ENCODE measurements at places on chromosomes 12 and 14.

GRCh38 chr12:132419631-132420246 is 70.2 kb upstream of the FBRSL1 start:
- DNase-seq, result no peak

DNA sequence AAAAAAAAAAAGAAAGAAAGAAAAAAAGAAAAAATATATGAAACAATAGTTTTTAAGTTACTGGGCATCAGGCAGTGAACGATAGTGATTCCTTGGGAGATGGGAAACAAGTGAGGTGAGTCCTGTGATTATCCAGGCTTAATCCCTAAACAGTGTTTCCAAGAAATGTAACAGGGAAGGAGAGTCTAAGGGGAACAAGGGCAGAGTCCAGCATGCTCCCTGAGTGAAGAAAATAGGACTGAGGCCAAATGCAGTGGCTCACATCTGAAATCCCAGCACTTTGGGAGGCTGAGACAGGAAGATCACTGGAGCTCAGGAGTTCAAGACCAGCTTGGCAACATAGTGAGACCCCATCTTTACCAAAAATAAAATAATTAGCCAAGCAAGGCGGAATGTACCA is 40.7 kb downstream of the R3HDM2 start:
- no peak for DNase-seq

GRCh38 chr12:121767525-121768016 is 25.9 kb downstream of the RHOF start:
- DNase-seq, result no peak

GRCh38 chr12:99381992-99382391 is 265.6 kb upstream of the GARIN6 start:
- peak; percentile 65 for DNase-seq

GRCh38 chr12:50047693-50048250 is 9.6 kb upstream of the ASIC1 start:
- no peak for DNase-seq

- DNase-seq, result no peak
Observed at GRCh38 chr14:58617619-58618018, 20.1 kb upstream of the DACT1 start.

GRCh38 chr12:49461221-49461620 is 77.6 kb upstream of the KCNH3 start:
- DNase-seq, result no peak

DNA sequence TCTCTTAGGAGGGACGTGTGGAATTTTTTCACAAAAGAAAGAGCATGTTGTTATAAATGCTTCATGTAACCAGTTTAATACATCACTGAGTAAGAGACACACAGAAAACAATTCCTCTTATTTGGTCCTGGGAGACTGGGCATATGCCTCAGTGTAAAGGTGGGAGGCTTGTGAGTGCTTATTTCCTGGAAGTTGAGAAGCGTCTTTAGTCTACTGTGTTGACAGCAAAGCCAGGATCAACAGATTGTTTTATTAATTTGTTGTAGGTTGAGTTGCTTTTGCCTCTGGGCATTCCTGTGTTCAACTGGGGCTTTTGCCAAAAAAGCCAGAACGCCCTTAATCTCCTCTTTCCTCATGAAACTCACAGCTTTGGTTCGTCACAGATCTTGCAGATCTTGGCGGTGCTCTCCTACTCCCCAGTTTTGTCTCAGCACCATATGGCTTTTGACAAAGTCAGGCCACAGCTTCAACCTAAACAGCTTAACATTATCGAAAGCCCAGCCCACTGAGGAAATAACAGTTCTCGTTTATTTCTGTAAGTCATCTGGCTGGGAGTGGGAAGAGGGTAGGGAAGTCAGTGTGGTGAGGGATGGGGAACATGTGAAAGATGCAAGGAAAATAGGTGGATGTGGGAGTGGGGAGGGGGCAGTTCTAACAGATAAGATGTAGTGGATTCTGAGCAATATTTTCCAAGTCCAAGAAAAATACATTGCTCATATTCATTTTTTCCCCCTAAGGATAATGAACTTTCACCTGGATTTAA is 227.2 kb downstream of the DACT1 start:
- no peak for DNase-seq

GRCh38 chr14:96592591-96593386 is 90.6 kb downstream of the PAPOLA start:
- peak; percentile 80 for DNase-seq

DNA sequence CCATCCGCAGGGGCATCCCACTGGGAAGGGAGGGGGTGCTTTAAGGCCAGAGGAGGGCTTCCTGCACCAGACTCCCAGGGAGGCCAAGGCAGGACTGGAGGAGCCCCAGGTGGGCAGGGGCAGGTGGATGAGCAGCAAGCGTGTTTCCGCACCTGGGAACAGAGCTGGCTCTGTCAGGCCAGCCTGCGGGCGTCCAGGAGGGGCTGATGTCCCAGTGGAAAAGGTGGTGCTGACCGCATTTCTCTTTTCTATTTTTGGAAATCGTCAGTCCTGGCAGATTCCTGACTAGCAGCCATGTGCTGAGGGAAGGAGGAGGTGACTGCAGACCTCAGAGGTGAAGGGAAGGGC is 27.2 kb downstream of the CHGA start:
- DNase-seq, result no peak

DNA sequence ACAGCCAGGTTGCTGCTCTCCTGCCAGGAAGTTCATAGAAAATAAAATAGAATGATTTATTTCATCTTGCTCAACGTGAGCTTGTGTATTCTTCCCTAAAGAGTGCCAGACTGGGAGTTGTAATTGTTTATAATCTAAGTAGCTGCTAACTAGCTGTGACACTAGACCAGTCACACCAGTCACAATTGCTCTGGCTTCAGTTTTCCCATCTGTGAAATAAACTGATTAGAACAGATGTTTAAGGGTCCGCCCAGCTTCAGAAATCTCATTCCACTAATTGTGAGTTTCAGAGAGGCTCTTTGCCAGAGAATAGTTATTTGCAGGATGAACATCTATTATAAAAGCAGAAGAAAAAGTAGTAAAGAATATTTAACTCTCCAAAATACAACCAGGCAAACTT is 55.6 kb upstream of the ZDHHC17 start:
- no peak for DNase-seq

GRCh38 chr12:79850610-79851299 is 84.1 kb downstream of the PPP1R12A start:
- DNase-seq, result no peak

GRCh38 chr14:20278414-20278813 is 27.3 kb downstream of the TTC5 start:
- no peak for DNase-seq

- DNase-seq, result no peak
Observed at GRCh38 chr12:57739914-57740538, 1.5 kb upstream of the AGAP2 start.

GRCh38 chr12:67540920-67541624 is 107.5 kb upstream of the DYRK2 start:
- DNase-seq, result no peak

DNA sequence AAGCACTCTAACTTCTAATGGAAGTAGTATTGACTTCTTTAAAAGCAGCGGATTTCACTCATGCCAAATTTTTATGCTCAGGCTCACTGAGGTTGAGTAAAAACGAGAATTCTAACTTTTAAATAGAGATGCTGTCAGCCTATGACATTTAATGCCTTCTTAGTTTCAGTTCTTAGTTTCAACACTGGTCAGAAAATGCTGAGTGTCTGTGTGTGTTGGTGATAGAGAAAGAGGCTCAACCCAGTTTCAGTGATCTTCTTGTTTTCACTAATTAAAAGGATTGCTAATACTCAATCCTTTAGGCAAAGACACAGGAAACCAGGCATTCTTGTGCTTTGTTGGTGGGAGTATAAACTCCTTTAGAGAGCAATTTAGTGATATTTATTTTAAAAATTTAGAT is 31.0 kb downstream of the PEBP1 start:
- peak; percentile 75 for DNase-seq

GRCh38 chr12:9646794-9647781 is 22.4 kb upstream of the CLEC2D start:
- no peak for DNase-seq

DNA sequence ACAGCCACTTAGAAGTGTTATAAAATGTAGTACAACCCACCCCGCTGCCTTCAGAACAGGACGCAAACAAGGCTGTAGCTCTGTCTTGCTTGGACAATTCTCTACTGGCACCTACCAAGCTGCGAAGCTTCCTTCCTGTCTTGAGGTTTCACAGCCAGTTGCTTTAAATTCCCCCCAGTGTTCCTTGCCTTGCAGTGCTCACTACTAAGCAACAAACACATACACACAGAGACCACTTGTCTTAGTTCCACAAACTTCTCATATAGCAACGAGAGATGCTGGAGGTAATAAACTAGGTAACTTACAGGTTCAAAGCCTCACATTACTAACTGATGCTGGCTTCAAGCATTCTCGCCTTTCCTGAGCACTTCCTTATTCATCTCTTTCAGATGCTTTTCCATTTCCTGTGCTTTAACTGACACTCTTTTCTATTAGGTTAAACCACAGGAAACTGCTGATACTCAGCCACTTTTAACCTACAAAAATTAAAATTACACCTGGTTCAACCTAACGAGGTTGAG is 91.5 kb upstream of the PTGDR start:
- DNase-seq, result peak; percentile 15

- DNase-seq, result no peak
Observed at GRCh38 chr14:93859957-93860356, 67.2 kb upstream of the FAM181A start.

- no peak for DNase-seq
Observed at GRCh38 chr12:110367181-110367864, 36.2 kb downstream of the ANAPC7 start.
